Ascending aorta (tissue), 2 donors: ENCODE measurements at places on chromosomes 2 and 18. TPM values are rescaled to one million over a fixed set of nuclear protein-coding genes. Genes with fewer than 3 reads are reported as not detected.

The CGREF1 gene
- 3.5 TPM for total RNA-seq

The BOLL gene
- not detected for total RNA-seq

The C2orf72 gene
- total RNA-seq, result 20.5 TPM

The SKOR2 gene
- total RNA-seq, result not detected

The VWA3B gene
- total RNA-seq, result not detected

The ST3GAL5 gene
- 21.0 TPM for total RNA-seq

The NOSTRIN gene
- 7.8 TPM for total RNA-seq

The NTSR2 gene
- not detected for total RNA-seq

The NCKAP5 gene
- total RNA-seq, result 0.75 TPM

The KIF1A gene
- 0.11 TPM for total RNA-seq

The EHD3 gene
- total RNA-seq, result 22.5 TPM

The MARCHF4 gene
- total RNA-seq, result not detected

The ANKRD30B gene
- not detected for total RNA-seq

The TUBA4B gene
- total RNA-seq, result not detected
